Stimulated activated CD8-positive, alpha-beta memory T cell treated with anti-CD3 and anti-CD28 coated beads, Interleukin-7, amount 100 ng/mL, for 24 hours (primary cell): ENCODE measurements at places on chromosomes 6 and 20.
A peak's percentile ranks its signal among the peaks of the same experiment; 100 is the strongest.

DNA sequence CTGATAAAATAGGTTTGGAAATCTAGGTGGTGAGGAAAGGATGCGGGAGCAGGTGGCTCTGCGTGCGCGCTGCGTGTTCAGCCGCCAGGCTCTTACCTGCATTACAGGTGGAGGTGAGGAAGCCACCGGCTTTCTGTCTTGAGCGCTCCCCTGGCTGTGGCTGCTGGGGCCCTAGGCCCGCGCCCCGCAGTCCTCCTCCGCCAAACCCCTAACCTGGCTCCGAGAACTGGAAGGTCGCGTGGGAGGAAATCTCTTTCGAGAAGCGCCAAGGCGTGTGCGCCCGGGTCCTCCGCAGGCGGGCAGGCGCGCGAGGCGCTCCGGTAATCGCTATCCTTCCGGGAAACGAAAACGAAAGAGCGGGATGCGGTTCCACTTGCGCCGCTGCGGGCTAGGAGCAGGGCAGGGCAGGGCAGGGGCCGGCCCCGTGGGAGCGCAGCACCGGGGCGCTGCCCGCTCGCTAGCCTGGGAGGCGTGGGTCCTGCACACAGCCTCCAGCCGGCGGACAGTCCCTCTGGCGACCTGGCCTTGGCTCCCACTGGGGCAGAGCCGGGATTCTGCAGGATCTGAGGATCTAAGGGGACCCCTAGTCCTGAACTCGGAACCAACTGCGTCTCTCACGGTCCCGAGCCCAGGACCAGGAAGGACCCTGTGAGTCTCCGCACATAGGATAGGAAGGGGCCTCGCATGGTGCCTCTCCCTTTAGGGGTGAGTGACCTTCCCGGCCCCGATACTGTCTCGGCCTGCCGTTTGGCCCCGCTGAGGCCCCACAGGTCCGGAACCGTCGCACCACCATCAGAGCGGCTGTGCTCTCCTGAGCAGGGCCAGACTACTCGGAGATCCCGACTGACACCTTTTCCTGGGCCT, at the start of gene ETV7:
Gene ETV7, minus strand, starts transcription at position 230 of the 864 bp plus-strand sequence. Its CDS starts 128 bp downstream, at position 102.
- DNase-seq = peak; percentile 3

DNA sequence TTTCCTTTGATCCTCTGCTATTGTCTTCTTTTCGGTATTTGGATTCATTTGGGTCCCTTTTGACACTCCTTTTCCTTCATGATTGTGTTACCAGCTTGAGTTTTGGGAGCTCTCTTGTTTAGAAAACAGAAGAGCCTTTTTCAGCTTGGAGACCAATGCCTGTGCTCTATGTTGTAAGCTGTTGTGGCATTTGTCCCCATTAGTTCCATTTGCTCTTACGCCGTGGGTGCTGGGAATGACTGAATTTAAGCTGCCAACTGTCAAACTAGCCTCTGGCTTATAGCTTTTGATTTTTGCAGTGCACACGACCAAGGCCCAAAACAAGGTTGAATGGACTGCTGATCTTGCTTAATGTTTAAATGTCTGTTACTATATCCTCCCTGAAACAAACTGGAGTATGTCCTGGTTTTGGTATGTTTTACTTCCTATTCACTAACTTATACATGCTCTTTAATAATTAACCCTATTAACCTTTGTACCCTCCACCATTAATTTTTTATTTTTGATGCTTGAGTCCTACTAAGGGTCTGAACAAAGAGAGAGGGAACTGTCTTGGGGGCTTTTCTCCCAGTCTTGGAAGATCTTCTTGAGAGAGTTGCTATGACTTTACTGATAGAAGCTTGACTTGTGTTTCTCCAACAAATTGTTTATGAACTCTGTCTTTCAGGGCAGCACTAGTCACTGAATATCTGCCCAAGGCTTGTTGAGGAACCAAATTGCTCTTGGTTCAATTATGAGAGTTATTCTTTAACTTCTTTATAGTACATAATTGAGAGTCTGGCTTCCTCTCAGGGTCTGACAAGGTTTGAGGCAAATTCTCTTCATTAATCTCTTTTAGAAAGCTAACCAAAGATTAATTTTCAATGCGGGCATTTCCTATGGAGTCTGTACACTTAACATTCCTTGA, 100.3 kb upstream of the SIRPG start:
- no peak for DNase-seq

DNA sequence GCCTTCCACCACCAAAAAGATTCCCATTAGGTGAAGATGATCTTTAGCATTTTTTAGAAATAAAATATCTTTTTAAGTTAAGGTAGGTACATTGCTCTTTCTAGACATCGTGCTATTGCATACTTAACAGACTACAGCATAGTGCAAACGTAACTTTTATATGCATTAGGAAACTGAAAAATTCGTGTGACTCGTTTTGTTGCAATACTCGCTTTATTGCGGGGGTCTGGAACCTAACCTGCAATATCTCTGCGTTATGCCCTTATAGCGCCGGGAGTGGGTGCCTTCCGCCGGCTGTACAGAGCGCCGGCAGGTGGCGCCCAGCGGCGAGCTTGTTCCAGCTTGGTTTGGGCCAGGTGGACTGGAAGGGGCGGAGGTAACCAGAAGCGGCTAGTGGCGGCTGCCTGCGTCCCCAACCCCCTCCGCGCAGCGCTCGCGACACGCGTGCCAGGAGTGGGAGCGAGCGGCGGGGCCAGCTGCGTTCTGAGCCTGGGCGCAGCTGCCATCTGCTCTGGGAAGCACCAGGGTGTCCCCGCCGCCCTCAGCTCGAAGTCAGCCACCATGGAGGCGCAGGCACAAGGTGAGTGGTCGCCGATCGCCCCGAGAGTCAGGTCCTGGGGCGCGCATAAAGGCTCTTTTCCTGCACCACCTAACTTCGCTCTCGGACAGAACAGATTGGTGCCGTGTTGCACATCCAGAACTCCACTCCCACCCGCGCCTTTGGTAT, at the start of gene TPD52L1:
Gene TPD52L1, plus strand, starts transcription at position 383 of the 727 bp plus-strand sequence. Its CDS starts 179 bp downstream, at position 562.
- no peak for DNase-seq

- DNase-seq = no peak
Measured at GRCh38 chr6:83303426-83303825, 110.3 kb downstream of the RWDD2A start.

- DNase-seq = no peak
Measured at GRCh38 chr20:10216146-10216791, 2.4 kb upstream of the SNAP25 start.

GRCh38 chr6:105836889-105837288, 249.2 kb upstream of the PRDM1 start:
- no peak for DNase-seq

- DNase-seq = no peak
Measured at GRCh38 chr20:38272961-38273360, 12.4 kb upstream of the KIAA1755 start.

GRCh38 chr20:59938221-59938620, 1.9 kb downstream of the PPP1R3D start:
- DNase-seq = no peak

GRCh38 chr20:39554341-39554740, 592.2 kb downstream of the DHX35 start:
- DNase-seq = no peak

DNA sequence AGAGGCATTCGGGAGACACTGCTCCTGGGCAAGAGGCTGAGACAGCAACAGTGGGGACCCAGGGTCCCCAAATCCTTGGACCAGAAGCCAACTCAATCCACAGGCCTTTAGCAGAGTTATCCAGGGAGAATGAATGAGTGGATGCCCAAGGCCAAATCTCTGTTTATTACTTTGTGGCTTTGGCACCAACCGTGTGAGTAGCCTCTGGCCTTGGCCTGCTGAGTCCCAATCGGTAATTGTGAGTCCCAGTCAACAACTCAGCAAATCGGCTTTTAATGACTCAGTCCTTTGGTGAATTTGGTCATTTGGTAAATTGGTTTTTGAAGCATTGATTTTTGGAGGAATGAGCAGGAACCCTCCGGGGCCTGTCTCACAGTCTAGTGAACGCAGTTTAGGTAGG, 29.1 kb upstream of the ECI2 start:
- DNase-seq = no peak

DNA sequence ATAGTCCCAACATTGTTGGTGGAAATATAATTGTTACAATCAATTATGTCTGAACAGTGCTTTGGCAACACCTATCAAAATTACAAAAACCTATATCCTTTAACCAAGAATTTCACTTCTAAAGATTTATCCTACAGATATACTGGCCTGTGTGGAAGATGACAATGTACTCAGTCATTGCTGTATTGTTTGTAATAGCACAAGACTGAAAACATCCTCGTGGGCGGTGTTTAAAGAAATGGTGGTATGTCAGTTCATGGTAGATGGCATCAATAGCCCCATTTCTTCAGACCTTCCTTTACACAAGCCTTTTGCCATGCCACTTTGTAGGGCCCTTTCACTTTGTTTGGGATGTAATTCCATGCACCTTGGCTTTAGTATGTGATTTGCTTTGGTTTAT, 9.8 kb upstream of the TPBG start:
- no peak for DNase-seq

- DNase-seq = no peak
Measured at GRCh38 chr20:13342469-13343242, 121.6 kb downstream of the ISM1 start.

- DNase-seq = no peak
Measured at GRCh38 chr20:54029176-54029575, 41.2 kb downstream of the BCAS1 start.

- DNase-seq = no peak
Measured at GRCh38 chr6:7588506-7588905, 1.5 kb upstream of the SNRNP48 start.

- DNase-seq = no peak
Measured at GRCh38 chr6:2194643-2195042, 50.8 kb downstream of the GMDS start.

- no peak for DNase-seq
Measured at GRCh38 chr6:41500561-41500960, 45.6 kb upstream of the FOXP4 start.

- no peak for DNase-seq
Measured at GRCh38 chr6:10316373-10316721, 98.5 kb downstream of the TFAP2A start.

DNA sequence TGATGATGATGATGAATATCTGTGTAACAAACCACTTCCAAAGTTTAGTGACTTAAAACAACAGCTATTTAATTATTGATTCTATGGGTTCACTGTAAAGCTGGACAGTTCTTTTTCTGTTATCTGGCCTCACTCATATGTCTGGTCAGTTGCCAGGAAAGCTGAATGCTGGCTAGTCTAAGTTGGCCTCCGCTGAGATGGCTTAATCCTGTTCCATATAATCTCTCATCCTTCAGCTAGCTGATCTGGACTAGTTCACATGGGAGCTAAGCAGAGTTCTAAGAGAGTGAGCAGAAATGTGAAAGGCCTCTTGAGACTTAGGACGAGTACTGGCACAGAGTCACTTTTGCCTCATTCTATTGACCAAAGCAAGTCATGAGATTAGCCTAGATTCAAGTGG, 334.7 kb upstream of the FLRT3 start:
- DNase-seq = no peak

- no peak for DNase-seq
Measured at GRCh38 chr20:48586730-48587129, 241.1 kb downstream of the PREX1 start.

GRCh38 chr6:148999929-149000468, 253.2 kb downstream of the UST start:
- DNase-seq = no peak

DNA sequence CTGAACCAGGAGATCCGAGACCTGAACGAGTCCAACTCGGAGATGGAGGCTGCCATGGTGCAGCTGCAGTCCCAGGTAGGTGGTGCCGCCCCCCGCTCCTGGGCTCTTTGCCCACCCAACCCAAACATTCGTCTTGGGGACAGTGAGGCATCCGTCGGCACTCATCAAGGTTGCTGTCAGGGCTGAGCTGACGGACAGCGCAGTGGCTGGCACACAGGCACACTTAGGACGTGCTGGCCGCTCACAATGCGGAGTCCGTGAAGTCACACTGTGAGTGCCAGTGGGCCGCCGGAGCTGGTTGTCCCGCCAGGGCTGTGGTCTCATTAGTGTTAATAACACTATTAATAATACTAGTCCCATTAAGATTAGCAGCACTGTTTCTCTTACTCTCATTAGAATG, 18.2 kb upstream of the PCMTD2 start:
- no peak for DNase-seq

DNA sequence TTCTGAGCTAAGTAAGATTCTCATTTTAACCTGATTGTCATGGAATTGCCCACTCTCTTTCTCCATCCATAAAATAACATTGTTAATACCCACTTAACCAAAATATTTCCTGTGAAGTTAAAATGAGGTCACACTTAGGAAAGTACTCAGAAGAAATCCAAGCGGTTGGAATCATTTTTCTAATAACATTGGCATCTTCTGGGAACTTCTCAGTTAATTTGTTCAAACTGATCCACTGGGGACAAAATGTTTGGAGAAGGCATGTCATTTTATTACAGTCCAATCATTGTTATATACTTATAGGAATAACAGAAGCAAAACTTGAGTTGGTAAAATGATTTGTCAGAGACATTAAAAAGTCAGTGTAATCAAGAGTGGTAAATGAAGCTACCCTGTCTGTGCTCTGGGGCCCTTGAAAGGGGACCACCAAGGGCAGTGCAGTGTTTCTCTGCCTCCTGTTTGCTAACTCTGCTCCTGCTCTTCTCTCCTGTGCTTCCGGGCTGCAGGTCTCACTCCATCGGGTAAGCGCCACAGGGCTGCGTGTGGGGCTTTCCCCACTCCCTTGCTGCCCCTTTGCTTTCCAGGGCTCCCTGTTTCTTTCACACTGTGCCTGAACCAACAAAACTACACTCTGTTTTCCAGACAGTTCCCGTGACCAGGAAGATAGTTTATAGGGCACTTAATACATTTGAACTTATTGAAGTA, 50.1 kb downstream of the HDDC2 start:
- DNase-seq = no peak

DNA sequence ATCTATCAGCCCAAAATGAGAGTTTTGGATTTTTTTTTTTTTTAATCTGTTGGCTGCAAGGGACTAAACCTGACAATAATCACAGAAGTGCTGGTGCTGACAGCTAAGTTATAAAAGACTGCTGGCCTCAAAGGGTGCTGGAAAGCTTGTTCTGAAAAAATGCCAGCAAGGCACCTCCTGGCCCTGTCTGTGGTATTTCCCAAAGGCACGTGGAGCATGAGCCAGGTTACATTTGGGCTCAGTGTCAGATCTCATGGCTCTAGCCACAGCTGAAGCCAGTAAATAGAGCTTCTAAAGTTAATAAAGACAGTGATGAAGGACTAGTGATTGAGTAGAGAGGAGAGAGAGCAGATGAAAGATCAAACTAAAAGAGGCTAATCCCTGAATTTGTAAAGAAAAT, 178.9 kb downstream of the FUT9 start:
- no peak for DNase-seq

GRCh38 chr6:130743175-130743574, 84.0 kb upstream of the SMLR1 start:
- DNase-seq = no peak
